ENCODE measurements at places on chromosomes 2 and 18.
A peak's percentile ranks its signal among the peaks of the same experiment; 100 is the strongest.

DNA sequence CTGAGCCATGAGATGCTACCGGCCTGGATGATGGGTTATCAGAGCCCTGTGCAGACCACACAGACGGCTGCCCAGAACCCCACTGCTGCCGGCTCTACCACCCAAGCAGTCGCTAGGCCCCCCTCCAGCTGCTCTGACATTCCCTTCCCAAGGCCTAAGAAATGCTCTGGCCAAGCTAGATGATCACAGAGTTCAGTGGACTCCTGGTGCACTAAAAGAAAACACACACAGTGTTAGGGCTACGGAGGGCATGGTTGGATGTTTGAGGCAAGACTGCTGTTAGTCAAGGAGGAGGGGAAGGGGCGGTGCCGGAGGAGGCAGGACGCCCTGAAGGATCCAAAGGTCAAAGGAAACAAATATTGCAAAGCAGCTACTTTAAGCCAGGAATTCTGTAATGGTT is 174.5 kb downstream of the MYCN start:
- no peak for DNase-seq

DNA sequence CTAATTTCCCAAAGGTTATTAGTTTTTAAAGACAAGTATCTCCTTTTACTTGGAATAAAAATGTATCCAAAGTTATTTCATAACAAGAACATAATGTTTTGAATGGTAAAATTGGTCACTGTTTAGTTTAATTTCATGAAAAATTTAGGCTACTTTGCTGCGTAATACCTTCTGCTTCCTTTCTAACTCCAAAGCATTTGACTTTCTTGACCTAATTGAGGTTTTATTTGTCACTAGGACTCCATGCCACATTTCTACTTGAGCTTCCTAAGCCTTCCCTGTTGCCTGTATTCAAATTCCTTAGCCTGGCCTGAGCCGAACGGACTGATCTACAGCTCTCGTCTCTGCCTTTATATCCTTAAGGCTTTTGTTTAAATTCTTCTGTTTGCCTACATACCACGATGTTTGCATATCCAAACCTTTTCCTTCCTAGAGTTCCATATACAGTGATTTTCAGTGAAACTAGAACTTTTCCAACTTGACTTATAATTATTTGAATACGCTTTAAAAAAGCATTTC is 25.1 kb downstream of the ARMC9 start:
- no peak for DNase-seq

GRCh38 chr2:208265801-208266552 is at the start of gene PIKFYVE:
Gene PIKFYVE (plus strand): TSS chr2:208266255. CDS start chr2:208271520, 5,265 bp downstream.
- DNase-seq, result peak; percentile 99

- DNase-seq, result no peak
Measured at GRCh38 chr2:239277401-239278085, 123.3 kb downstream of the HDAC4 start.

GRCh38 chr2:239341146-239341732 is 59.6 kb downstream of the HDAC4 start:
- no peak for DNase-seq

- peak; percentile 81 for DNase-seq
Measured at GRCh38 chr2:201403880-201404279, 46.7 kb upstream of the FLACC1 start.

GRCh38 chr18:77422974-77423867 is 173.6 kb downstream of the GALR1 start:
- peak; percentile 4 for DNase-seq

DNA sequence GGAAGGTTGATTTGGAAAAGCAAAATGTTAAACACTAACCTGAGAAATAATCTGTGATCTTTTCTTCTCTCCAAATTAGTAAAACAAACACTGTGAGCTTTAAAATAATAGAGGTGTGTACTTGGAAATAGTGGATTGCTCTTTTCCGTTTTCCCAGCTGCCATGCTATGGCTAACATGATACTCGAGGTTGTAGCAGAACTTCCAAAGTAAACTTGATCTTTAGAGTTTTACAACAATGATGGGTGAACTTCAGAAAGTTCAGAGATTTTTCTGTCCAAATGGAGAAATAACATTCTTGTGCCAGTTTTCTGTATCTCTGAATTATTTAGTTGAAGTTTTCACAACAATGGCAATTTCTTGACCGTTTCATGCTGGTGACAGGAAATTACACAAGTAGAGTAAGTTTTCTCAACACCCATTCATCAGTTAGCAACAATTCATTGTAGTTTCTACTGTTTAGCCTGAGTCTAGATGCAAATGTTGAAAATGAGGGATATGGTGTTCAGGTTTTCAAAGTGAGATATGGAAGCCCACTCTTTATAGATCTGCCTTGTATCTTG is 135.3 kb upstream of the CTAGE1 start:
- no peak for DNase-seq

DNA sequence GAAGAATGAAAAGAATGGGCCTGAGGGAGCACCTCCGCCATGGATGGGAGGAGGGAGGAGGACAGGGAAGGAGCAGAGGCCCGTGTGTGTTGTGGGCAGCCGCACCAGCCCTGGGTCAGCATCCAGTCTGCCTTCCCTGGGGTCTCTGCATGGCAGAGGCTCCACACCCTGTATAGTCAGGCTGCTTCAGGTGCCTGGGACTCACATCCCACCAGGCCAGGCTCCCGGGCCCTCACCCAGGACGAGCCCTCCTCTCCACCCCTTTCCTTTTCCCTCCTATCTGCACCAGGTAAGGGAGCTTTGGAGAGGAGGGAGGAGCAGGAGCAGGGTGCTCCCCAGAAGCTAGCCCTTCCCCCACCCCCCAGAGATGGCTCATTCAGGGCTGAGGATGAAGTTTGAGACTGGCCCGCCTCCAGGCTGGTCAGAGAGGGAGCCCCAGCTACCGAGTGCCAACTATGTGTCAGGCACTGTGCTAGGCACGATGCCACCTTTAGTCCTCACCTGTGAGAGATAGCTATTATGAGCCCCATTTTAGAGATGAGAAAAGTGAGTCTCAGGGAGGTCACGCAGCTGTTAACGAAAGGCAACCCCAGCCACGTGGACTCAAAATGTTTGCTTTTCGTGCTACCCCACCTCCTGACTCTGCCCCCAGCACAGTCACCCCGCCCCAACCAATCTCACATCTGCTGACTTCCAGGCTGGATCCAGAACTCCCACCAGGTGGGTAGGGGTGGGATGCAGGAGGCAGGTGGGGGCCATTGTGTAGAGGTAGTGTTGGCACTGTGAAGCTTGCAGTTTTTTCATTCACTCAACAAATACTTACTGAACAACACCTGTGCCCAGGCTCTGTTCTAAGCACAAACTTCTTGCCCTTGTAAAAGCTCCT is 242.1 kb downstream of the DYSF start:
- no peak for DNase-seq

GRCh38 chr2:30277582-30277981 is 46.2 kb downstream of the LBH start:
- no peak for DNase-seq

- no peak for DNase-seq
Measured at GRCh38 chr2:75592888-75593287, 32.1 kb upstream of the EVA1A start.

- DNase-seq, result no peak
Measured at GRCh38 chr2:46162329-46163097, 134.7 kb upstream of the EPAS1 start.

DNA sequence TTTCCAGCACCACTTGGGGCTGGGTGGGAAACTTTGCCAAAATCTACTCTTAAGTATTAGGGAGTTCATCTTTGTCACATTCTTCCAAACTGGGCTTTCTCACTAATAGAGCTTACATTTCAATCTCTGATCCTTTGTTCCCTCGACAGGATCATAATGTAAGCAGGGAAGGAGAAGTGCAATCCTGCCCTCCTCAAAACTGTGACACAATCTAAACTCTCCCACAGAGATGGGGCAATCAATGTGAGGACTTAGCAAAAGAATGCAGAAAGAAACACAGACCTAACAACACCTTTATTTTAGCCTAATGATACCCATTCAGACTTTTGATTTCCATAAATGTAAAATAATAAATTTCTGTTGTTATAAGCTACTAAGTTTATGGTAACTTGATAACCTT is 40.8 kb downstream of the DSEL start:
- DNase-seq, result no peak

- DNase-seq, result peak; percentile 24
Measured at GRCh38 chr2:196489371-196489770, 150.1 kb upstream of the CCDC150 start.

- DNase-seq, result peak; percentile 73
Measured at GRCh38 chr2:231563378-231563961, 29.2 kb upstream of the TEX44 start.

Measured in RPMI7951 (cell line).